MCF 10A (cell line): ENCODE measurements at places on chromosomes 3 and 15. TPM values are rescaled to one million over a fixed set of nuclear protein-coding genes. Genes with fewer than 3 reads are reported as not detected.
A peak's percentile ranks its signal among the peaks of the same experiment; 100 is the strongest.

- no peaks in the 10 kb centered on the region for H3K36me3 ChIP-seq
- H3K27me3 ChIP-seq: no peaks in the 10 kb centered on the region
- no peaks in the 10 kb centered on the region for H3K4me1 ChIP-seq
- no peak for DNase-seq
Observed at GRCh38 chr15:81026836-81027599, 26.3 kb downstream of the TLNRD1 start.

Gene C2CD4B
- not detected in 2 replicates for total RNA-seq

GRCh38 chr3:116281313-116282143 lies 163.8 kb downstream of the LSAMP start:
- H3K4me1 ChIP-seq: no peaks in the 10 kb centered on the region
- no peak for DNase-seq
- no peaks in the 10 kb centered on the region for H3K36me3 ChIP-seq
- H3K4me3 ChIP-seq: no peak overlapping the region

Gene SEMA4B
- 38.6 and 46.4 TPM in 2 replicates for total RNA-seq

GRCh38 chr3:105598042-105598796 lies 231.5 kb downstream of the ALCAM start:
- H3K27ac ChIP-seq: peak overlapping the region; percentile 94
- no peak overlapping the region for H3K4me3 ChIP-seq
- H3K4me1 ChIP-seq: peaks cover 29% of the 10 kb centered on the region
- H3K36me3 ChIP-seq: no peaks in the 10 kb centered on the region
- H3K27me3 ChIP-seq: no peaks in the 10 kb centered on the region
- peak; percentile 85 for DNase-seq

Gene SLC51A
- total RNA-seq: not detected in 2 replicates

Gene SOX2
- total RNA-seq: not detected in 2 replicates

Gene GRM7
- not detected in 2 replicates for total RNA-seq

DNA sequence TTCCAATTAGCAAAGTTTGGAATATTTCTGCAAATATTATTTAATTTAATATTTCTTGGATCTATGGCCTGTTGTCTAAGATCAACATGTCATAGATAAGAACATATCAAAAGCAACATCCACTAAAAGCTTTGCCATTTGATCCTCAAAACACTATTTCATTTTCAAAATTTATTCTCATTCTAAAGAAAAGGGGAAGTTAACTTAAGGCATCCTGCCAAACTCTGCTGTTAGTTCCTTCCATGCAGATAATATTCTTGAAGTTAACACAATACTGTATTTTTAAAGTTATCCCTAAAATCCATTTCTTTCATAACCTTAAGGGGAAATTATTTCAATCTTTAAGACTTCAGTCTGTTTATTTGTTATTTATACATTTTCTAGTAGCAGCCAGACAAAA lies 28.2 kb upstream of the GBE1 start:
- no peaks in the 10 kb centered on the region for H3K27me3 ChIP-seq
- no peak overlapping the region for H3K4me3 ChIP-seq
- DNase-seq: no peak

GRCh38 chr3:13972679-13973379 lies 93.0 kb upstream of the WNT7A start:
- H3K4me1 ChIP-seq: no peaks in the 10 kb centered on the region
- DNase-seq: no peak
- H3K27me3 ChIP-seq: no peaks in the 10 kb centered on the region
- no peak overlapping the region for H3K4me3 ChIP-seq
- no peaks in the 10 kb centered on the region for H3K36me3 ChIP-seq

DNA sequence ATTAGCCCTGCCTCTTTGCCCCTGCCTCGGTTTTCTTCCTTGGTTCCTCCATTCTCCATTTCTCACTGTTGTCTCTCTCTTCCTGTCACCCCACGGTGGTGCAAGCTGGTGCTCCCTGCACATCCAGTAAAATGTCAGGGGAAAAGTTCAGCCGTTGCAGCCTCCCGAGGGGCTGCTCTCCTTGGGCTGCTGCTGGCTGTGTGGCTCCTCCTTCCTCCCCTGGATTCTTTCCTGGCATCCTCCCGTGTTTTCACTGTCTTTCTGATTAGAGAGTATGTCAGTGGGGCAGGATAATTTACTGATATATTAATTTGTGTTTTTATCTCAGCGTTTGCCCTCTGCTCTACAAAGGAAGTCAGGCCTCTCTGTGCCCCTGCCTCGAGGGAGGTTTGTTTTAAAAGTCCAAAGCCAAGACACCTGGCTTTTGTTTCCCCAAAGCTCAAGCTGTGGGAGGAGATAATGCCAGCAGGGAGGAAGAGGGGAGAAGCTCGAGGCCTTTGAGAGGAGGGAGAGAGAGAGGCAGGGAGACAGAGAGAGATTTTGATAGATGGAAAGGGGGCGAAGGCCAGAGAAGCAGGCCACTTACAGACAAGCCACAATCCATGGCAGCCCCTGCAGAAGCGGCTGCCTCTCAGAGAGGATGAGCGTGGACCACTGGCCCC lies 150.3 kb upstream of the NR2F2 start:
- peaks cover 11% of the 10 kb centered on the region for H3K27me3 ChIP-seq
- DNase-seq: no peak
- H3K27ac ChIP-seq: no peak overlapping the region
- no peak overlapping the region for H3K4me3 ChIP-seq
- no peaks in the 10 kb centered on the region for H3K36me3 ChIP-seq

Gene PPP1R2
- total RNA-seq: 53.0 and 68.6 TPM in 2 replicates

Gene ECE2
- total RNA-seq: not detected in 2 replicates

Gene LOXL1
- 4.7 and 4.9 TPM in 2 replicates for total RNA-seq

DNA sequence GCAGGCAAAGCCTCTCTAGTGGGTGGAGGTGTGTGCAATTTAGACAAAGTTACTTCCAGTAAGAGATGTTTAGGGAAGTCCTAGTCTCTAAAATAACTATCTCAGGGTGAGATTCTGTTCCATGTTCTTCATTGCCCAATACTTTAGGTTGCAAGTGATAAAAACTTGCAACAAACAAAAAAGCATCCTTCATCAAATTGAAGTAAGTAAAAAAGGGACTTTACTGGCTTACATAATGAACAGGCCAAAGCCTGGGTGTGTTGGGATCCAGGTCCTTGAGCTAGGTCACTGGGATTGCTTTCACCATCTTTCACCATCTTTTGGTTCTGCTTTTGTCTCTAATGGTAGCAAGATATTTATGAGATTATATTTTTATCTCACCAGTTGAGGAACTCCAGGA lies 38.3 kb downstream of the CX3CR1 start:
- peaks cover 6% of the 10 kb centered on the region for H3K4me1 ChIP-seq
- H3K36me3 ChIP-seq: no peaks in the 10 kb centered on the region
- peaks cover 50% of the 10 kb centered on the region for H3K27me3 ChIP-seq

GRCh38 chr3:146162561-146162960 lies 1.6 kb upstream of the PLOD2 start:
- peak overlapping the region; percentile 86 for H3K4me3 ChIP-seq
- H3K4me1 ChIP-seq: peaks cover 45% of the 10 kb centered on the region
- H3K27ac ChIP-seq: peak overlapping the region; percentile 86

DNA sequence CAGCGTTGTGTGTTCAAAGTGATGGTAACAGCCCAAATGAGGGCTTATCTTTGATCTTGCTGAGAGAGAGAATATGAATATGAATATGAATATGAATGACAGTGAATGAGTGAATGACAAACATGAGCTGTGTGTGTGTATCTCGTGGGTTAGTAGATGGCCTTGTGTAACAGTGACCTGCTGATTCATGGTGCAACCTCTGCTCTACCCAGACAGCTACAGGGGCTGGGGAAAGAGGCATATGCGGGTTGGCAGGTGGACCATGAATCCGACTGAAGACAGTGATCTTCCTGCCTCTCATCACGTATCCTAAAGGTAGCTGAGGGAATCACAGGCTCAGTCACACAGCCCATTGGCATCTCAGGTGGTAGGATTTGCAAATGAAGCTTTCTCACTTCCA lies 58.2 kb downstream of the CHDH start:
- peaks cover 43% of the 10 kb centered on the region for H3K27me3 ChIP-seq
- no peak for DNase-seq
- no peak overlapping the region for H3K27ac ChIP-seq

- peaks cover 6% of the 10 kb centered on the region for H3K4me1 ChIP-seq
- DNase-seq: no peak
- H3K27ac ChIP-seq: no peak overlapping the region
Observed at GRCh38 chr15:66705277-66706146, 3.5 kb downstream of the SMAD6 start.

Gene SLCO3A1
- 10.1 and 11.9 TPM in 2 replicates for total RNA-seq

GRCh38 chr3:169152319-169152718 lies 511.2 kb downstream of the MECOM start:
- H3K27ac ChIP-seq: no peak overlapping the region
- H3K27me3 ChIP-seq: no peaks in the 10 kb centered on the region
- H3K4me1 ChIP-seq: no peaks in the 10 kb centered on the region
